Pulmonary artery endothelial cell (primary cell): ENCODE measurements at places on chromosomes 2 and 18.

- DNase-seq, result peak; percentile 91
Measured at GRCh38 chr2:238864207-238865014, 16.5 kb downstream of the TWIST2 start.

GRCh38 chr2:178225006-178225805 lies 30.9 kb downstream of the OSBPL6 start:
- DNase-seq, result no peak

DNA sequence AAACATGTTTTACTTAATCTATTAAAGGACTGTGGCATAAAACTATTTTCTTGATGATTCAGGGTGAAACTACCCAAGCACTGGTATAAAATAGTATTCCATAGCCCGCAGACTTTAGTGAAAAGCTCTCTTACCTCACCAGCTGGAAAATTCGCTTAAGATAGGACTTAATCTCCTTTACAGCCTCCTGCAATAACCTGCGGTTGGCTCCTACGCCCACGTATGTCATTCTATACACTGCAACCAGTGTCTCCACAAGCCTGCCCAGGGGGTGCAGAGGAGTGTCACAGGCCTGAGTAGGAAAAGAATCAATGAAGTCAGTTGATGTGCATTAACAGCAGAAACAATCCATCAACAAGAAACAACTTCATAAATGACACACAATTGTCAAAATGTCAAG lies 11.3 kb upstream of the MPP4 start:
- no peak for DNase-seq

DNA sequence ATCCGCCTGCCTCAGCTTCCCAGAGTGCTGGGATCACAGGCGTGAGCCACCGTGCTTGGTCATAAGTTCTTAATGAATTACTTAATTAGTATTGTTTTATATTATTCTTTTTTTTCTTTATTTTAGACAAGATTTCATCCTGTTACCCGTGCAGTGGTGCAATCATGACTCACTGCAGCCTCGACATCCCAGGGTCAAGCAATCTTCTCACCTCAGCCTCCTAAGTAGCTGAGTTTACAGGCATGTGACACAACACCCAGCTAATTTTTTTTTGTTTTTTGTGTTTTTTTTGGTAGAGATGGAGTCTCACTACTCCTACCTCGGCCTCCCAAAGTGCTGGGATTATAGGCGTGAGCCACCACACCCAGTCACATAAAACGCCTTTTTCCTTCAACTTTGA lies 17.3 kb downstream of the C2orf42 start:
- no peak for DNase-seq

DNA sequence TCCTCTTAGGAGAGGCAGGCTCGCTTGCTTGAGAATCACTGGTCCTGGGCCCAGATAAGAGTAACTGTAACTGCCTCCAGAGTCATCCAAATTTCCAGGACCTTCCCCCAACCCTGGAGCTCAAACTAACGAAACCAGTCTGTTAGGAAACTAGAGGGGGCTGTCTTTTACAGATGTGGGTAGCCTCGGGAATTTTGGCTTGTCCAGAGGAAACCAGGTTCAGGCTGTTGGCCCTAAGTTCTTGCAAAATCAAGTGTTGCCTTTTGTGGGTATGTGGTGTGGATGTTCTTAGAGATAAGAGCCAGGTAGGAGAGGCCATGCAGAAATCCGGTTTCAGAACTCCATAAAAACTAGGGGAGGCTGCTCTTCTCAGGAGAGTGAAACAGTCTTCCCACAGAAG lies 125.0 kb upstream of the DLX2 start:
- DNase-seq, result no peak
